ENCODE measurements at places on chromosomes 2 and 18. TPM values are rescaled to one million over a fixed set of nuclear protein-coding genes. Genes with fewer than 3 reads are reported as not detected.
A peak's percentile ranks its signal among the peaks of the same experiment; 100 is the strongest.

REEP1 gene
- polyA plus RNA-seq: 111 TPM

GRCh38 chr2:42087857-42088195 lies 40.0 kb downstream of the PKDCC start:
- no peak for DNase-seq

HOXD1 gene
- not detected for polyA plus RNA-seq

- no peak for DNase-seq
These were observed 147.9 kb upstream of the CAVIN2 start for GRCh38 chr2:191994749-191995148.

- DNase-seq: no peak
These were observed 143.6 kb downstream of the AFF3 start for GRCh38 chr2:99998651-99999320.

DNA sequence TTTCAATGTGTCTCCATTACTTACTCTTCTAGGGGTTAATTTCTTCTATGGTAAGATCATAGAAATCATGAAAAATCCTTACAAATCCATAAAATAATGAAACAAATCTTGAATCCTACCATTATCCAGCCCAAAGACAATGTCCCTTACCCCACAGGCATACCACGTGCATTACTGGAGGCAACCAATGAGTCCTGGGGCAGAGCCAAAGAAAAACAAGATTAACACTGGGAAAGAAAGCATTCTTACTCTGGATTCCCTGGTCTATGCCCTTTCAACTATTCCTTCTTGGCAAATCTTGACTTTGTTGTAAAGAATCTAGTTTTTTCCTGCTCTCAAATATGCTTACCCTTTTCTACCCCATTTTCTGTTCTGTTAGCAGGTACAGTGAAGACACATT lies 3.1 kb upstream of the GALNT1 start:
- DNase-seq: no peak

- DNase-seq: no peak
These were observed 203.3 kb downstream of the CELF4 start for GRCh38 chr18:37362158-37362890.

DNAJC5G gene
- not detected for polyA plus RNA-seq

DNA sequence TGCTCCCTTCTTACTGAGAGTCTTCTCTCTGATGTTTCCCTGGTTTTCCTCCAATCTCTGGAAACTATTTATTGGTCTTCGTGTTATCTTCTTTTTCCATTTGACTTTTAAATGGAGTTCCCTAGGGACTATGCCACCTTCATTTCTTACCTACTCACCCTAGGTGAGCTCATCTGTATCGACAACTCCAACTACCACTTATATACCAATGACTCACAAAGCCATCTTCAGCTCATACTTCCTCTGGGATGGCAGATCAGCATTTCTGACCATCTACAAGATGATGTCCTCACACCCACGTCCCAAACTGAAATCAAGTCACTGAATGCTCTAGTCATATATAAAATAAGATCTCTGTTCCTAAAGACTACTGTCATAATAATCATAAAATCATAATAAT lies 40.6 kb downstream of the CFAP210 start:
- no peak for DNase-seq

DNA sequence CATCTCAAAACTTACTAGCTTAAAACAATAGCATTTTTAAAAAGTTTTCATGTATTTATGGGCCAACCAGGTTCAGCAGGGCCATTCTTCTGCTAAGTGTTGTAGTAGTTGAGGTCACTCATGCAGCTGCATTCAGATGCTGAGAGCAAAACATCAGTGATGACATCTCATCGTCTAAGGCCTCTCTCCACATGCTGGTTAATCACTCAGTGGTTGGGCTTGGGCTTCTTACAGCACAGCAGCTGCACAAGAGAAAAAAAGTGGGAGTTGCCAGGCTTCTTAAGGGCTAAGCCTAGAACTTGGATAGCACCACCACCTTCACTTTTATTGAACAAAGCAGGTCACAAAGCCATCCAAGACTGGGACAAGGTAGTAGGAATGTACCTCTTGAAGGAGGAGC lies 190.3 kb downstream of the IRS1 start:
- DNase-seq: no peak

GRCh38 chr2:8583400-8584173 lies 98.3 kb upstream of the ID2 start:
- peak; percentile 78 for DNase-seq

LRRC30 gene
- polyA plus RNA-seq: 6.5 TPM

All from muscle of arm (tissue), 14 donors.